ENCODE measurements at places on chromosomes 16 and 17.

- no peak for DNase-seq
Observed at GRCh38 chr17:45828582-45829133, 16.0 kb upstream of the SPPL2C start.

- no peak for DNase-seq
Observed at GRCh38 chr16:25371342-25371741, 113.7 kb upstream of the ZKSCAN2 start.

- no peak for DNase-seq
Observed at GRCh38 chr17:17491031-17491471, 5.1 kb downstream of the RASD1 start.

GRCh38 chr16:75676909-75677308, at the start of gene CPHXL2:
CPHXL2 (minus strand) TSS chr16:75677009; CDS start chr16:75676999, 10 bp downstream.
- no peak for DNase-seq

DNA sequence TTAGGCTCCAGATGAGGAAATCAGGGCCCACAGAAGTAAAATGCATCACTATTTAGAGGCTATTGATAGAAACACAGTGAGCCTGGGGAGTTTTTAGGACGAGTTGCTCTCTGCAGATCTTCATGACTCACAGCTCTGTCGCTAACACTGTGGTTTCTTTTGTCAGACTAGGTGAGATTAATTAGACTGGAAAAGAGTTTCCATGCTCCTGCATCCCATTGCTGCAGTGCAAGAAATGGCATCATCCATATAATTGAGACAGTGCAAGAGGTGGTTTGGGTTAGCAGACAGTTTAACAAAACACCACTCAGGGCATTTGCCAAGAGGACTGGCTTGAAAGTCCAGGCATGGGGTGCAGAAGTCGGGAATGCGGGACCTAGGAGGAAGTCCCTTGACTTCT, 198.8 kb upstream of the CACNG5 start:
- DNase-seq, result no peak

DNA sequence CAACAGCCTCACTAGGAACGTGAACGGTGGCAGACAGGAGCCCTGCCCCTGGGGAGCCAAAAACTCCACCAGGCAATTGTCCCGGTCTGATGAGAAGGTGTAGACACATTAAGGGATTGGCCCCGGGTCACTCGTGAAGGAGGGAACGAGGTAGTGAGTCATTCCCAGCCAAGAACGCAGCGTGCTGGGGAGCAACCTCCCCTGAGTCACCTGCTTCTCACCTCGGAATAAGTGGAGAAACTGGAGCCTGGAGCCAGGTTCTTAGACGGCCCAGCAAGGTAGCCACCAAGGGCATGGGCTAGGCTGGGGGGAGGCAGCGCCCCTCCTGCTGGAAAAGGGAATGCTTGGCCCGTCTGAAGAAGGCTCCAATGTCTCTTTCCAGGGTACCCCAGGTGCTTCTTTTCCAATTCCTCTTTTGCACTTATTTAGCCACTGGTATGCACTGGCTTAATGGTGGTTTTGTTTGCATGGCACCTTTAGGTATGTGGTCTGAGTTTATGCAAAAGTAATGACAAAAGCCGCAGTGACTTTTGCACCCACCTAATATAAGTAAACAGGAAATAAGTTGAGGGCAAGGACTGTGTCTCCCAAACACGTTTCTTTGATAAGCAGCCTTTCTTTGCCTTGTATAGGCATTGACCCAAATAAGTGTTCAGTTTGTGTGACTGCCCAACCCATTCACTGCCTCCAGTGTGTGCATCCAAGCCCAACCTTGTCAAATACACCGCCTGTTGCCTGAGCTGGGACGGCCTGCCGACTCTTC, 1.8 kb upstream of the HELZ start:
- no peak for DNase-seq

DNA sequence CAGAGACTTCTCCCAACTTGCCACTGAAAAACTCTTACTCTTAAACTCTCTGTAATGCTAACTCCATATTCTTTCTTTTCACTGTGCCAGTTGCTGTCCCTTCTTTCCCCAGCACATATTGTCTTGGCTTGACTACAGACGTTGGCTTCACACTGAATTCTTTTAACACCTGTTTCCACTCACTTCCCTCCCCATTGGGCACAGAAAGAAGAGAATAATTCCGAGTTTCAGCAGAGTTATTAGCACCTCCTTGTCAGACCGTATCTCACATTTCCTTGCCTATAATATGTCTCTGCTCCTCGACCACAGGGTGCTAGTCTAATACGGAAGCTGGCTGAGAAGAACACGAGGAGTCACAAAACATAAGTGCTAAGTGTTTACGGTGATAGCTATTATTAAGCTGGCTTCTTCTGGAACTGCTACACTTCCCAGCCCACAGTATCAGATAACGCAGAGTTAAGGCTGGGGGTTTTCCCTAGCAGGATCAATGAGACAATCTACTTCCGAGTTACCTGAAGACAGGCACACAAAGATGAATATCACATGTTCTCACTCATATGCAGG, 188.5 kb upstream of the CDH8 start:
- no peak for DNase-seq

GRCh38 chr17:50464736-50465135, 3.9 kb downstream of the CHAD start:
- no peak for DNase-seq

DNA sequence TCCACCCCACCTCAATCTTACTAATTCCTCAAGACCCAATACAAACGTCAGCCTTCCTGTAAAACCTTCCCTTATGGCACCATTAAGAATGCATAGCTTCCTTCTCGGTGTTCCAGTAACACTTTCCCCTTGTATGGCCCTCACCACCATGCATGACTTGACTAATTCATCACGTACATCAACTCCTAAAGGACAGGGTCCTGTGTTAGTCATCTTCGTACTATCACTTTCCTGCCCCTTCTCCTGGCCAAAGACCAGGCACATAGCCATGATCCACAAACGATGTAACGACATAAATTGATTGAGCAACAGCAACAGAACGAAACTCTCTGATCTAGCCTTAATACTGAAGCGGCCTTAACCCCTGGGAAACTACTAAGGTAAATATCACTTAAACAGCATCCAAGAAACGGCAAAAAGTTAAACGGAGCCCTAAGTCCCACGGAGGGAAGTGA, 612 bp downstream of the PSMD12 start:
- no peak for DNase-seq

DNA sequence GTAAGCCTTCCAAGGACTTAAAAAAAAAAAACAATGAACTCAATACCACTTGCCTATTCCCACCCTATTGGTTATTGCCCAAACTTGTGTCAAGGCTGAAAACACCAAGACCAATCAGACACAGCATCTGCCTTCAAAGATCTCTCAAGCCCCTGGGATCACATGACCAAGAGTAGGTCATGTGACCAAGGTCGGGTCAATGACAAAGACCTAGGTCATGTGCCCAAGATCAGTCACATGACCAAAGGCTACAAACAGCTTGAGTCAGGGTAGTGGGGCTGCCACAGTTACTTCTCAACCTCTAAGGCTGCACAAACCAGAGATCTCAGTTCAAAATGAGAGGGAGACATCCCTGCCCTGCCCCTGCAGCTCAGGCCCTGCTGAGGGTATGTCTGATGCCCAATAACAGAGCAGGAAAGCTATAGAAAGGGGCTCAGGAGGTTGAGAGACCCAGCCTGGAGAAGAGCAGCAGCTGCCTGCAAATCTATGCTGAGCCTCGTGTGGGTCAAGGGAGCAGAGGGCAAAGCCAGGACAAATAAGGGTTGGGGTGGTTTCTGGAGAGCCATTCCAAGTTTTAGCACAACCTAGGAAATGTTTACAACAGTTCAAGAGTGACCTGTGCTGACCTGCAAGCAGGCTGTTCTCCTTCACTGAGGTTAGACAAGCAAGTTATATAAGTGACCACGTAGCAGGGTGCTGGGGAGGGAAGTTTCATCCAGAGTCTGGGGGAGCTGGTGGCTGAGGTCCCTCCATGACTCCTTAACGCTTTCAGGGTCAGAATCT, 48.8 kb downstream of the PIMREG start:
- no peak for DNase-seq

DNA sequence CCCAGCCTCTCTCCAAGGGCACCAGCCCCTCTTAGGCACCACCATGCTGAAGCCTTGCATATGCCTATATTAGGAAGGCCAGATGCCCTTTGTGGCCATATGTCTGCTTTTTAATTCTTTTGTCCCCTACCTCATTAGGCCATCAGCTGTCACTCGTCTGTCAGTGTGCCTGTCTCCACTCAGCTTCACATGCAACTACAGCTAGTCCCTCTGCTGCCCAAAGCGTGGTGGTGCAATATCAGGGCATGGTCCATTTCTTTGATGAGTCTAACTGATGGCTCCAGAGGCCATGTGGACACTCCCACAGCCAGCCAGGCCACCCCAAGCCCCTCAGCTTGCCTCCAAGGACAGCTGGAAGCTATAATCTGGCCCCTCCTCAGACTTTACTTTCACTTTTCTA, 36.3 kb downstream of the MYO18A start:
- no peak for DNase-seq

- no peak for DNase-seq
Observed at GRCh38 chr16:19223235-19224170, 55.5 kb downstream of the SYT17 start.

DNA sequence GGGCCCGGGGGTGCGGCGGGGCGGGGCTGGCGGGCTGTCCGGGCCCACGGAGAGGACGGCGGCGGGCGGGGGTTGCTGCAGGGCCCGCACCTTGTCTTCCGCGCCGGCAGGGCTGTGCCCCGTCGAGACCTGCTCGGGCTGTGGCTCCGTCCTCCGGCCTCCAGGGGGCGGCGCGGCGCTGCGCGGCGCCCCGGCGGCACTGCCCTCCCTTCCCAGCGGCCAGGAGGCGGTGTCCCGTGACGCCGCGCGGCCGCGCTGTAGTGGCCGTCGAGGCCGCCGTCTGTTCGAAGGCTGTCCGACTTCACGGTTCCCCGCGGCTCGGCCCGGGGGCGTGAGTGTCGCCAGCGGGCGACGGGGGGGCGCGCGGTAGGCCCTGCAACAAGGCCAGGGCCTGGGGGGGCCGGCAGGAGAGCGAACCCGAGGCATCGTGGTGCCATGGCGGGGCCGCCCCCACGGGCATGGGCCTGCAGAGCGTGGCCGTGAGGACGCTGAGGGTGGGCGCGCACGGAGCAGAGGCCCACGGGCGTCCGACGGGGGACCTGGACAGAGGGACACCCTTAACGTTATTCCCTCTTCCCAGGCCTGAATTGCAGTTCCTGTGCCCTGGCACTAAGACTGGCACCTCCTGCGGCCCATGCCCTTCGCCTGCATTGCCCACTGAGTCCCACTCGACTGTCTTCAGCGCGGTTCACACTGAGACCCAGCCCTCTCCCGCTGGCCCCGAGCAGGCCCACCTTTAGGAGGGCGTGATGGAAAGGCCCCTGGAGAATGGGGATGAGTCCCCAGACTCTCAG, at the start of gene PLEKHG4:
Gene PLEKHG4, plus strand, starts transcription at position 237 of the 794 bp plus-strand sequence. Its CDS starts 513 bp downstream, at position 750.
- no peak for DNase-seq

DNA sequence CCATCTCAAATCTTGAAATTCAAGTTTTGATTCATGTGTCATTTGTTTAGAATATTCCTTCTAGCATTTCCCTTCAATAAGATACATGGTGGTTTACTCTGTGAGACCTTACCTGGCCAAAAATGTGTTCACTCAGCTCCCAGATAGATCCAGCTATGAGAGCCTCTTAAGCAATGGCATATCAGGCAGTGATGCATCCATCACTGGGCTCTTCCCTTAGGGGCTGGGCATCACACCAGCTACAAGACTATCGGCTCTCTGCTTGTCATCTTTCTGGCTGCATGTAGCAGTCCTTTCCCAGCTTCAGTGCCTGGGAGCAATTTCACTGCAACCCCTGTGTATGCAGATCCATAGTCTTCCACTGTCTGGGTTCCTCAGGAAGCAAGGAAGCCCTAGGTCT, 40.6 kb downstream of the GOSR1 start:
- DNase-seq, result no peak

DNA sequence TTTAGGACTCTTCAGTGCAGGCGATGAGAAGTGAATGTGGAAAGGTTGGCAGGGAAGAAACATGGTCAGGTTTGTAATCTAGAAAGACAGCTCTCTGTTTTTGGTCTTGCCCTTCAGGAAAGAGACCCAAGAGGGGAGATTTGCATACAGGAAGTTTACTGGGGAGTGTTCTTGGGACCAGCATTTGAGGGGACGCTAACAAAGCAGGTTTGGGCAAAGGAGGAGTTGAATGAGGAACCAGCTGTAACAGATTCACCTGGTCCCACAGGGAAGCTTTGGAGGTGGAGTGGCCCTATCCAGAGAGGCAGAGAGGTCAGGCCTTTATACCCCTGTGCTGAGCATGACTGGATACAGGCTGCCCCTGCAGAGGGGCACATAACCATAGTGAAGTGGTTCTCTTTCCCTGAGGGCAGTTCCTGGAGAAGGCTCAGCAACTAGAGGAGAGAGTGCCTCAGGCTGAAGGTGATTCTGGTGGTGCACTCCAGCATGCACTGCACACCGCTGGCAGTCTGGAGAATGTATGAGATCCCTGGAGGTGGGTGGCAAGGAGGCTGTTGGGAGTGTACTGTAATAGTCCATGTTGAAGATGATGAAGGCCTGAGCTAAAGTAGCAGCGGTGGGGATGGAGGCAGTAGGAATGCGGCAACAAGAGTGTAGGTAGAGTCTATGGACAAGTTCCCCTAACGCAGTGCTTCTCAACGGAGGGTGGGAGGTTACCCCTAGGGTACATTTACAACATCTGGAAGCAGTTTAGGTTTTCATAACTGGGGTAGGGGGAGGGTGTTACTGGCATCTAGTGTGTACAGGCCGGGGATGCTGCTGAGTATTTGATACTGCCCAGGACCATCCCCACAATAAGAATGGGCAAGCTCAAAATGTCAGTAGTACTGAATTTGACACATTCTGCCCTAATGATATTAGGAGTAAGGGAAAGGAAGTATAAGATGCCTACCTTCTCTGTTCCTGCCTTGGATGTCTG, 37.2 kb downstream of the MAP2K6 start:
- DNase-seq, result no peak

GRCh38 chr16:82011199-82011641, at the start of gene SDR42E1:
SDR42E1 (minus strand) TSS chr16:82011470; CDS start chr16:82000858, 10,612 bp downstream.
- DNase-seq, result peak; percentile 14

DNA sequence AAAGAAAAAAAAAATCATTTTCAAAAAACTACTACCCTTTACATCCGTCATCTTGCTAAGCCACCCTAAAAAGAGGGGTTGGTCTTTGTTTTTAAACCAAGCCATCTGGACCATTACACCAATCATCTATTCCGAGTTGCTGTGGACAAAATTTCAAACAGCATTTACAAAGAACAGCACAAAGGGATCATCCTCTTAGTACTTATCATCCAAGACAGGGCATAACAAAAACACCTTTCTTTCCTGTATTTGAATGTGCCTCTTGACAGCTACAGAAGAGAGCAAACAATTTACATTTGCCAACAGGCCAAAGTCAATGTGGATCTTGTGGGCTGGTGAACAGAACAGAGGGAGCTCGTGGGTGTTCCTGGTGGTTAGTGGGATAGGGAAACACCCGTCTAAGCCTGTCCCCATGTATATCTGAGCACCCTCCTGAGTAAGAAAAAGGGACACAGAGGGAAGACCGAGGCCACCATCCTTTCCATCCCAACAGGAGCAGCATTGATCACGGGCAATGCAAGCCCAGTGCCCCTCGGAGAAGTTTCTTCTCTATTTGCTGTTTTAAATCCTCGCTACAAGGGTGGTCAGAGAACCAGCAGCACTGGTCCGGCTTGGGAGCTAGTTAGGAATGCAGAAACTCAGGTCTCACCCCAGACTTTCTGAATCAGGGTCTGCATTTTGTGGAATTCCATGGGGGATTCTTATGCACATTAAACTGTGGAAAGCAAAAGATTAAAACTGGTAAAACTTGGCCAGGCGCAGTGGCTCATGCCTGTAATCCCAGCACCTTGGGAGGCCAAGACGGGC, 1.9 kb downstream of the SLC39A11 start:
- DNase-seq, result no peak
